ENCODE measurements at places on chromosomes 2 and 18.

DNA sequence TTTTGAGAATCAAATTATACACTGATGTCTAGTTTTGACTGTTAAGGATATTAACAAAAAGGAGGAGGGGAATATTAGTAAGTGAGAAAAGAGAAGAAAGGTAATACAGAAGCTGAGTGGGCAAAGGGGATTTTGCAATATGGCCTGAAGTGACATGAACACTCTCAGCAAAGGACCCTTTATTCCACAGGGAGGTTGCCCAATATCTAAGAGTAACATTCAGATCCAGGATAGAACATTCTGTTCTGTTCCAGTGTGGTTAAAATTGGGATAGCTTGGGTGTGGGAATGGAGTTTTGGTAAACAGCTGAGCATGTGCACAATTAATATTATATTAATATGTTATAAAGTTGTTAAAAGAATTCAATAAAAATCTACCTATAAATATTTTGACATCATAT, 120.1 kb downstream of the ZNF385B start:
- DNase-seq = no peak

DNA sequence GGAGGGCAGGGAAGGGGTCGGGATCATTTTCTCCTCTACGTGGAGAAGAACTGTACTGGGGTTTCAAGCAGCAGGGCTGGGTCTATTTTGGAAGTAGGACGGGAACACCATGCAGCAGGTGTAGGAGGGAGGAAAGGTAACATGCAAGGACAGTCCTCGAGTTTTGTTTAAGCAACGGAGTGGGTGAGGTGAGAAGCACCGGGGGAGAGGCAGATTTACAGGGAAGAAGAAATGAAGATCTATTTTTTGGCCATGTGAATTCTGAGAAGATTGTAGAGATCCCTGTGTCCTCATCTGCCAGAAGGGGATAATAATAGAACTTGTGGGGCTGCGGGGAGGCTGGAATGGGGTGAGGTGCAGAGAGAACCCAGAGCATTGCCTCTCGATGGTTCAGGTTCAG, 85.6 kb downstream of the INPP5D start:
- no peak for DNase-seq

- no peak for DNase-seq
These were observed 217.1 kb downstream of the SETBP1 start for GRCh38 chr18:44897816-44898215.

GRCh38 chr2:136091899-136092298, 26.1 kb downstream of the CXCR4 start:
- no peak for DNase-seq

- DNase-seq = no peak
These were observed 62.9 kb upstream of the MSH6 start for GRCh38 chr2:47720036-47720435.

GRCh38 chr18:44696892-44697291, 16.2 kb downstream of the SETBP1 start:
- DNase-seq = no peak

GRCh38 chr2:1591461-1591770, 152.9 kb downstream of the PXDN start:
- no peak for DNase-seq
